Sigmoid colon (tissue), 7 donors: ENCODE measurements at places on chromosomes 4 and X. TPM values are rescaled to one million over a fixed set of nuclear protein-coding genes. Genes with fewer than 3 reads are reported as not detected.

Gene INPP4B
- 17.2 TPM for total RNA-seq

Gene C4orf46
- 5.9 TPM for total RNA-seq

Gene UCHL1
- 125 TPM for total RNA-seq

- H3K4me3 ChIP-seq, result no peak overlapping the region
- H3K27ac ChIP-seq, result no peak overlapping the region
- no peaks in the 10 kb centered on the region for H3K4me1 ChIP-seq
Observed at GRCh38 chr4:99208719-99209075, 10.3 kb downstream of the ADH6 start.

DNA sequence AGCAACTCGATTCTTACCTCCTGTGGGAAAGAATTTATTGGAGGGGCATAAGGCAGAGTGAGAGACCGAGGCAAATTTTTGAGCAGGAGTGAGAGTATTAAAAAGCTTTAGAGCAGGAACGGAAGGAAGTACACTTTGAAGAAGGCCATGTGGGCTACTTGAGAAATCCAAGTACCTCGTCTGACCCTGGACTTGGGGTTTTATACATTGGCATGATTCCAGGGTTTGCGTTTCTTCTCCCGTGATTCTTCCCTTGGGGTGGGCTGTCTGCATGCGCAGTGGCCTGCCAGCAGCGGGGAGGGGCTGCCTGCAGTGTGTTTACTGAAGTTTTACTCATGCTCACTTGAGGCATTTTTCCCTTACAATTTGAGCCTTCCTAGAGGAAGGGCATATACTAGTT is 3.4 kb downstream of the GALNT7 start:
- DNase-seq, result no peak
